ACHN (cell line): ENCODE measurements at places on chromosomes 2 and 18.

DNA sequence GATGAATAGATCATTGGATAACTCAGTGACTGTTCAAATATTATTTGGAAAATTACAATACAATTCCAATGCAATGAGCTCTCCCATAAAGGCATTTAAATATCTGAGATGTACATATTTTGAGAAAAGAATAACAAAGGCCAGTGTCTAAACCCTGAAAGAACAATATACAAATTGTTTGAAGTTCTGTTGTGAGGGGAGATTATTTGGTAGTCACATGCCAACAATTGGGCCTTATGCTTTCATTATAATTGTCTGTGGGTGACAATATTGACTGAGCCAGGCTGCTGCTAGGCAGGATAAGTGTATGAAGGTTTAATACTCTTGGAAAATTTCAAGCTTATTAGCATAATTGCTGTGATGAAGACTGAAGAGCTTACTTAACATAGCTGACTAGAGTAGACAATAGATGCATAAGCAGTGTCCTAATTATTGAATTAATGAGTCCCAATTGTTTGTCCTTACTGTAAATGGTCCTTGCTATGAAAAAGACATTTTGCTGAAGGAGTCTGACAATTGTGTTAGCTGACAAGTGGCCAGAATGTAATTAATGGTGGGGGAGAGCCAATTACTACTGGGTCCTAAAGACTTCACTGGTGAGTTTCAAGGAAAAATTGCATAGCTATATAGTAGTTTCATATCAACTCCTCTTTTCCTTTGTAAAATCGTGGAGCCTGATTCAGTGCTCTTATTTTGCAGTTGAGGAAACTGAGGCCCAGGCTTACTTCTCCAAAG, 5.0 kb upstream of the SMAD2 start:
- no peak for DNase-seq

GRCh38 chr2:127067620-127068350, 39.2 kb downstream of the BIN1 start:
- DNase-seq: peak; percentile 75

GRCh38 chr2:125581557-125581956, 1074.4 kb upstream of the GYPC start:
- no peak for DNase-seq

DNA sequence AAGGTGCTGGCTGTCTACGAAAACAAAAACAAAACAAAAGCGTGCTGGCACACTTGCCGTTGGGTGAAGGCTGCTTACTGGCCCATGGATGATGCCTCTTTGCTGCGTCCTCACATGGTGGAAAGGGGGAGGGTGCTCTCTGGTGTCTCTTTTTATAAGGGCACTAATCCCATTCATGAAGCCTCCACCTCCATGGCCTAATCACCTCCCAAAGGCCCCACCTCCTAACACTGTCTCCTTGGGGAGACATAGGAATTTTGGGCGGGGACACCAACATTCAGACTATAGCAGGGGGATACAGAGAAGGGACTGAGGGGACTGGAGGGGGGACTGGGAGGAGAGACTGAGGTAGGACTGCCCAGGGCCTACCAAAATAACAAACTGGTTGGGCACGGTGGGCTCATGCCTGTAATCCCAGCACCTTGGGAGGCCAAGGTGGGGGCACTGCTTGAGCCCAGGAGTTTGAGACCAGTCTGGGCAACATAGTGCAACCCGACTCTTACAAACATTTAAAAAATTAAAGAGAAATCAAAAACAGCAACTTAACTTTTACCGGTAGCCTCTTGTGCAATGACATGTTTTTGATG, 14.5 kb downstream of the PTMA start:
- DNase-seq: no peak

DNA sequence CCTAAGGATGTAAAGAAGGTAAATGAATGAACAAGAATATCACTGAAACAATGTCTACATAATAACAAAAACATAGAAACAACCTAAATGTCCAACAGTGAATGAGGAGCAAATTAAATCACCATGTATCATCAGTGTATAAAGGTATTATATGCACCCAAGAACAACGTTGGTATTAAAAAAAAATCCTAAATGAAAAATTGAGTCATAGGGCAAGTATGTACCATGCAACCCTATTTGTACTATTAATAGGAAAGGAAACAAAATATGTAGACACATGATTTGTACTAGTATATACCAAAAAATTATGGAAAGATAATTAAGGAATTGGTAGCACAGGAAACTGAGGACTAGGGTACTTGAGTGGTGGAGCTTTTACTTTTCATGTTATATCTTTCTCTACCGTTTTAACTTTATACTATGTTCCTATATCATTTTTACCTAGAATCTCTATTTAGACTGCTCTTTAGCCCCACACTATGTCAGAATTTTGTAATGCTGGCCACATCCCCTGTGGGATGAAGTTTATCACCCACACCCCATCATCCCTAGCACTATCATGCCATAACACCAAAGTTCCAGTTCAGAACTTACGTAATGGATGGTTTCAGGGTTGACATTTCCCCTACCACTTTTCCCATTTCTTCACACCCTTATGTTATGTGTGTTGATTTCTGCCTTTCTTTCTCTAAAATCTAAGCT, 25.6 kb downstream of the IKZF2 start:
- DNase-seq: no peak

DNA sequence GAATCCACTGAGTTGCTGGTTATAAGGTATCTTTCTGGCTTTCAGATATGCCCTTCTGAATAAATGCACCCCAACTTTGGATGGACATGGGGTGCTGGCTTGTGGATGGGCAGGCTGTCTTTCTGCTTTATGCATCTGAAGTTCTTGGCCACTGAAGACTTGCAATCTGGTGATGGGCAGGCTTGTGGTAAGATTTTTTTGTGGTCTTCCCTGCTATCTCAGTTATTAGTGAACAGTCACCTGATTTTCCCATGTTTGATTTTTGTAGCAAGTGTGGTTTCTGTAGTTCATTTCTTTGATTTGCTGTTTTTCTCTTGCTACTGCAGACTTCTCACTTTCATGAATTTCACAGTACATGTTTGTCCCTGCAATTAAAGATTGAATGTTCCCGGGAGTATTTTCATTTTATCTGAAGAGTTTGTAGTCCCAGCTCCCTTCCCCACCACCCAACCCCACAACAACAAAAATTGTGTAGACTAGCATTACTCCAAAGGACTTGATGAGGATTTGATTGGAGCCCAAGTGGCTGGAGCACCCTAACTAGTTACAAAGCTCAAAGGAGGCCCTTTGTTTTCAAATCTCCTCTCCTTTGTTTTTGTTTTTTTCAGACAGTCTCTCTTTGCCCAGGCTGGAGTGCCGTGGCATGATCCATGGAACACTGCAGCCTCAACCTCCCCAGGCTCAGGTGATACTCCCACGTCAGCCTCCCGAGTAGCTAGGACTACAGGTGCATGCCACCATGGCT, 63.6 kb upstream of the MGAT5 start:
- no peak for DNase-seq

GRCh38 chr2:52698408-52698807, 1069.2 kb upstream of the CHAC2 start:
- no peak for DNase-seq

- DNase-seq: no peak
Observed at GRCh38 chr2:230944123-230944653, 19.1 kb upstream of the GPR55 start.

DNA sequence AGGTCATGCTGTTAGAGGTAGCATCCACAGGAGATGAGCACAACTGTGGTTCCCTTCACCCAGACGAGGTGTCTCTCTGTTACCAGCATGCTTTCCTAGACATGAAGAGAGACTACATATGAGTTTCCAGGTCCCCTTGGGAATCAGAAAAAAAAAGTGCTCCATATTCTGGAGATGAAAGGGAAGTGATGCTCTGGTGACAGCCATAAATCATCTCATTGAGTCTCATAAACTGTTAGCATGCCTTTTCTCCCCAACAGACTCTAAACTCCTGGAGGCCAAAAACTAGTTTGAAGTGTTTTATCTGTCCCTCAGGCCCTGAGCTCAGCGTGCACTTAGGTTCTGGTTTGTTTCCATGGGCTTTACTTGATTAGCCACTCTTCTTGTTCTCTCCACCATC, 124.6 kb upstream of the CREB1 start:
- no peak for DNase-seq

DNA sequence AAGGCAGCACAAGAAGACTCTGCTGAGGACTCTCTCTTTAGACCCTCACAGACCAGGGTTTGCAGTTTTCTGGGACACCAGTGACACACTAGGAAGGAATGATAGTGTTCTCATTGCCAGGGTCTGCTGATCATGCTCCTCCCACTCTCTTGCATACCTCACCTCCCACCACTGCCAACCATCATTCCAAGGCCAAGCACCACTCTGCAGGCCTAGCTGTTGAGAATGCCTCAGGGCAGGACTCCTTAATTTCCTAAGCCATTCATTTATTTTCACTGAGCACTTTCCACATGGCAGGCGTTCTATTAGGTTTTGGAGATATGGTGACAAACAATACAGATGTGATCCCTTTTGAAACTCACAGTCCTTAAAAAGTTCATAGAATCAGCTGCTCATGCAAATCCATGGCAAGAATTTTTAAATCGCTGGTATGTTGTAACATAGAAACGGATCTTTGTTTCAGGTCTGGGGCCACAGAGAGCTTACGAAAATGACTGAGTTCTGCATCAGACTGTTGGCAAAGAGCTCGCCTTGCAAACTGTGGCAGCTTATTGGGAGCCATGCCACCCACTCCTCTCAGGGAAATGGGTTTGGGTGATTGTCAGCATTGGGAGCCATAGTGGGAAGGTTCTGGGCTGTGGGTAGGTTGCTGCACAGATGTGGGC, 78.5 kb downstream of the XDH start:
- peak; percentile 68 for DNase-seq

DNA sequence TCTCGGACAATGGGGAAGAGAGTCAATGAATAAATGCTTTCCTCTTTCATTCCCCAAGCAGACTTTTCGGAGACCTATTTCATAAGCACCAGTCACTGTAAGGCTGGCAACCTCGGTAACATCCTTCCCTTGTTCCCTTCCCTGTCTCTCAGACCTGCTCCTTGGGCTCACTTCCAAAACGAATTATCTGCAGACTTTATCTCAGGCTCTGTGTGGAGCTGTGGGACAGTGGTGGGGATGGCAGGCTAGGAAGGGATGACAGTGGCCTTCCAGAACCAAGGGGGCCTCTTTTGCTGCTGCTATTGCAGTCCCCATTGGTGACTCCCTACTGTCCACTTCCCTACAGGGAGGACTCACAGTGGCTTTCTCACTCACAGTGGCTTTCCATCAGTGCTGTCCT, 185.6 kb upstream of the MEX3C start:
- DNase-seq: no peak

- DNase-seq: no peak
Observed at GRCh38 chr2:214630402-214631045, 179.0 kb downstream of the BARD1 start.
